Airway epithelial cell (primary cell): ENCODE measurements at places on chromosomes 5 and 9. TPM values are rescaled to one million over a fixed set of nuclear protein-coding genes. Genes with fewer than 3 reads are reported as not detected.

The ANKRD34B gene
- total RNA-seq: not detected in 2 replicates

The DDX31 gene
- total RNA-seq: 8.4 and 8.9 TPM in 2 replicates

The MAP1B gene
- total RNA-seq: 2.2 and 9.7 TPM in 2 replicates

The SRD5A1 gene
- total RNA-seq: 29.2 and 32.1 TPM in 2 replicates

The DIAPH1 gene
- total RNA-seq: 91.6 and 106 TPM in 2 replicates
